Occipital lobe (tissue), 3 donors: ENCODE measurements at places on chromosomes 1 and 21. TPM values are rescaled to one million over a fixed set of nuclear protein-coding genes. Genes with fewer than 3 reads are reported as not detected.

The TSSK3 gene
- total RNA-seq = not detected

The SERINC2 gene
- total RNA-seq = 1.7 TPM

The S100PBP gene
- 42.7 TPM for total RNA-seq

- peak; percentile 6 for DNase-seq
These were observed 47.4 kb downstream of the PLA2G4A start for GRCh38 chr1:186875896-186876835.

The FAAH gene
- total RNA-seq = 22.5 TPM

GRCh38 chr1:15760520-15761211 is 2.1 kb downstream of the FBLIM1 start:
- no peak for DNase-seq

GRCh38 chr21:14673649-14674048 is 127.5 kb upstream of the SAMSN1 start:
- no peak for DNase-seq

DNA sequence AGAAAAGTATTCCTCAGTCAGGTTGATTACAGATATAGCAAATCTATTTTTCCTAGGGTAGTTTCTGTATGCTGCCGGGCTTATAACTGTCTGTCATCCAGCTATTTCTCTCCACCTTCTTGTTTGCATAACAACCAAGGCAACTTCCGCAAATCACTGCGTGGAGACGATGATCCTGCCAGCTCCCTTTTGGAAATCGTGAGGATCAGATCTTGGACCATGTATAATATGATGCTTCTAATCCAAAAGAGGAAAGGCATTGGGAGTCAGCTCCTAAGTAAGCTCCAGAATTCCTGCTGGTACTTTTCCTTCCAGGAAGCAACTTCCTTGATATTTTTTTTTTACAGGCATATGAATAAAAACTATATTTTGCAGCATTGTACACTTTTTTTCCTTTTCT is 445 bp upstream of the RGS4 start:
- DNase-seq = no peak

DNA sequence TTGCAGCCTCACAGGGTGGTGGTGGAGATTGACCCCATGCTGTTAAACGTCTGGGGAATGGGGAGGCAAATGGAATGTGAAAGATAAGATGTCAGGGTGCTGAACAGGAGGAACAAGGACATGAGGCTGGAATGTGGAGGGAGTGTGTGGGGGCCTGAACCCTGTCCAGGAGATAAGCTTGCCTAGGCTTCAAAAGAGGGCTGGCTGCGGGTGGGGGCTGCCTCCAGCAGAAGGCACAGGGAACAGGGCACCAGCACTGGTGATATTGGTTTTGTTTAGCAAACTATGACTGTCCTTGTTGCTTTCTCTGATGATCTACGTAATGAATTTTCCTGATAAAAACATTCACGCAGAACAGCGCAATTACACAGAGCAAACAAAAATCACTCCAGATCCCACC is 52.4 kb upstream of the LRP8 start:
- DNase-seq = no peak

- no peak for DNase-seq
These were observed 12.3 kb downstream of the FAM3B start for GRCh38 chr21:41328660-41329607.

DNA sequence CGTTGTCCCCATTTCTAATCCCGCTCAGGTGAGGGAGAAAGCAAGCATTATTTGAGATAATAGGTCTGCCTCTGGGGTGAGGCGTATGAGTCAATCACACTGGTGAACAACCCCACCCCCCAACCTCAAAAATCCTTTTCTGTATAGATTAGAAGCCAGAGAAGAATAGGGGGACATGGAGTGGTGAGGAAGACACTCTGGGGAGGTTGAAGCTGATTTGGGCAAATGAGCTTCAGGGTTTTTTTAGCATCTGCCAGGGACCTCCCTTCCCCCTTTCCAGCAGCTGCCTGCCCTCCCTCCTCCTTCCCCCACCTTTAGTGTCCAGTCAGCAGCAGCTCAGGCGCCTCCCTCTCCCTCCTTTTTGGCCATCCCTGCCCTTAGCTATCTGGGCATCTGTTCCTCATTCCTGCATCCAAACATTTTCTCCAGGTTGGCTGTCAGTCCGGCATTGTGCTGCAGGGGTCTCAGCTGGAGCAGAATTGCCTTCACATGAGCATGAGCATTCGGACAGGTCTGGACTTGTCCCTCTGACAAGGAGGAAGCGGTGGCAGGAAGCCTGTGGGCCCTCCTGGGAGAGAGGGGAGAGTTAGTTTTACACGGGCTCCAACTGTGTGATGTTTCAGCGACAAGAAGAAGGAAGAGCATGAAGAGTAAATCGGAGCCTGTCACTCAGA is 30.8 kb upstream of the PTGFRN start:
- DNase-seq = peak; percentile 30

GRCh38 chr21:38291874-38292273 is 35.1 kb downstream of the KCNJ15 start:
- no peak for DNase-seq

The KRTAP20-4 gene
- total RNA-seq = not detected

DNA sequence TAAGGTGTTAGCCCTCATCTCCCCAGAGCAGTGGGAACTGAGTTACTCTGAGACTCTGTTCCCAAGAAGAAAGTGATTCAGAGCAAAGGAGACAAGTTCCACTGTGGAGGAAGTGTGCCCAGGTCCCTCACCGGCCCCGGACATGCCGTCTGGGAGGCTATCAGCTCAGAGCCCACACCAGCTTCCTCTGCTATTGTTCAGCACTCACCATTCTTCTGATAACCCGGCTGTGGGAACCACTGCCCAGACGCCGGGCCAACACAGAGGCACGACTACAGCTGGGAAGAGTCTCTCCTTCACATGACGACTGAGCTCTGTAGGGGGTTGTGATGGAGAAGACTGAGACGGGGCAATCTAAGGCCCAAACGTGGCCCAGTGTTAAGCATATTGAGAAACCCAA is 34.2 kb upstream of the GJA5 start:
- DNase-seq = no peak

The RGS7 gene
- 19.7 TPM for total RNA-seq

- no peak for DNase-seq
These were observed 17.1 kb downstream of the TTF2 start for GRCh38 chr1:117077267-117077666.

DNA sequence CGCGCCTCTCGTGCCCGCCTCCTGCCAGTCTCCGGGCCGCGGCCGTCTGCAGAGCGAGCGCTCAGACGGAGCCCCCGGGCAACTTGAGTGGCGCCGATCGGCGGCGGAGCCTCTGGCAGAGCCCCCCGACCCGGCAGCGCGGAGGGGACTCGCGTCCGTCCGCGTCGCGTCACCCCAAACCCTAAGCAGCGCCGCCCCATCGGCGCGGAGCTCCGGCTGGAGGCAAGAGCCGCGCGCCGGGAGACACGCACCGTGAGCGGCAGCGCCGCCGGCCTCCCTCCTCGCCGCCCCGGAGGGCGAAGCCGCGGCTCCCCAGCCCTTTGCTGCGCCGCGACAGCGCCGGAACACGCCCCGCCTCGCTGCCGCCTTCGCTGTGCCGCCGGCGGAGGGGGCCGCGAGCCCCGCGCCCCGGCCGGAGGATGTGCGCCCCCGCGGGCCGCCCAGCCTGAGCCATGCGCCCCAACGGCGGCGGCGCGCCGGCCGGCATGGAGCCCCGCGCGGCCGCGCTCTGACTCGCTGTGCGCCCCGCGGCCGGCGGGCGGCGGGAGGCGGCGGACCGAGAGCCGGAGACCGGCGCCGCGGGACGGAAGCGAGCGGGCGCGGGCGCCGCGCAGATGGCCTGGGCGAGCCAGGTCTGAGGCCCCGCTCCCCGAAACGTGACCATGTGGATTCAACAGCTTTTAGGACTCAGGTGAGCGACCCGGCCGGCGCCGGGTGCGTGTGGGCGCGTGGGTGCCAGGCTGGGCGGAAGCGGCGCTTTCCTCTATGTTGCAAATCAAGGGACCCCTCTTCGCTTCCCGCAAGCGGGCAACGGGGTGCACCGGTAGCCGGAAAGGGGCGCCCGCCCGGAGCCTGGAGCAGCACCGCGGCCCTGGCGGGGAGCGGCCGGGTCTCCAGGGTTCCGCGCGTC is 610 bp downstream of the AJAP1 start:
- DNase-seq = no peak

DNA sequence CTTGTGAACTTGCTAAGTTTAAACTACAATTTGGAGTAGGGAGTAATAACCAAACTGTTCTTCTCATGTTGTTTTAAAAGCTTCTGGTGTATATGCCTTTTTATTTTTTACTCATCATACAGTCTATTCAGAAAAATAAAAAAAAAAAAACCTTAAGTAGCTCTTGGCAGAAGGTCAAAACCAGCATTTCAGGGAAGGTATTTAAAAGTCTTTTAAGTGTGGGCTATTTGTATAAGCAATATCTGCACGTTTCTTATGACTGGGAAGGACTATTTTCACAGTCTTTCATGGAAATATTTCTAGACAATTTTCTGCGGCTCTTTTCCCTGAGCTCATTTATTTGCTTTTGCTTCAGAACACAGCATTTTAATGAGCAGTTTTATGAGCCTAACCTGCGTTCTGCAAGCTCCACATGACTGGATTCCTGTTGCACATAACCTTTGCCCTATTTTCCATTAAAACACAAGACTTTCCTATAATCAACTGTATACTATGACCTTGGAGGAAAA is 60.9 kb upstream of the C1orf105 start:
- DNase-seq = no peak

DNA sequence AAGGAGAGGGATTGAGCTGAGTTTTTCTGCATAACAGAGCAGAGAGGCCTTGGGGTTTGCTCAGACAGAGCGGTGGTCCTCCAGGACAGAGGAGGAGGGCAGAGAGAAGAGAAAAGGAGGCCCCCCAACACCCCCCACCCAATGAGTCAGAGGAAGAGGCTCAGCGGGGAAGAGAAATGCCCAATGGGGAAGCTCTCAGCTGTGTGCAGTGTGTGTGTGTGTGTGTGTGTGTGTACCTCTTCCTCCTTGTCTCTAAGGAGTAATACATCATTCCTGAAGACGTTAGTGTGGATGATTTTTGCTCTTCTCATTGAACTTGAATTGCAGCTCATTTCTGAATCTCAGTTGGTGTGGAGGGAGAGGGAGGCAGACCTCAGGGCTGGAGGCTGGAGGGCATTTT is 8.7 kb downstream of the TMPRSS3 start:
- no peak for DNase-seq

- DNase-seq = no peak
These were observed 548 bp upstream of the SLC25A33 start for GRCh38 chr1:9538669-9539164.

GRCh38 chr1:119713039-119713748 is 1.5 kb downstream of the PHGDH start:
- DNase-seq = no peak

GRCh38 chr1:235156740-235157139 is 4.3 kb downstream of the RBM34 start:
- no peak for DNase-seq

- DNase-seq = no peak
These were observed 35.6 kb downstream of the SMYD2 start for GRCh38 chr1:214316593-214316992.

- no peak for DNase-seq
These were observed 80.3 kb downstream of the SCMH1 start for GRCh38 chr1:41161846-41162245.

GRCh38 chr1:170661646-170662411 is 2.1 kb upstream of the PRRX1 start:
- no peak for DNase-seq

DNA sequence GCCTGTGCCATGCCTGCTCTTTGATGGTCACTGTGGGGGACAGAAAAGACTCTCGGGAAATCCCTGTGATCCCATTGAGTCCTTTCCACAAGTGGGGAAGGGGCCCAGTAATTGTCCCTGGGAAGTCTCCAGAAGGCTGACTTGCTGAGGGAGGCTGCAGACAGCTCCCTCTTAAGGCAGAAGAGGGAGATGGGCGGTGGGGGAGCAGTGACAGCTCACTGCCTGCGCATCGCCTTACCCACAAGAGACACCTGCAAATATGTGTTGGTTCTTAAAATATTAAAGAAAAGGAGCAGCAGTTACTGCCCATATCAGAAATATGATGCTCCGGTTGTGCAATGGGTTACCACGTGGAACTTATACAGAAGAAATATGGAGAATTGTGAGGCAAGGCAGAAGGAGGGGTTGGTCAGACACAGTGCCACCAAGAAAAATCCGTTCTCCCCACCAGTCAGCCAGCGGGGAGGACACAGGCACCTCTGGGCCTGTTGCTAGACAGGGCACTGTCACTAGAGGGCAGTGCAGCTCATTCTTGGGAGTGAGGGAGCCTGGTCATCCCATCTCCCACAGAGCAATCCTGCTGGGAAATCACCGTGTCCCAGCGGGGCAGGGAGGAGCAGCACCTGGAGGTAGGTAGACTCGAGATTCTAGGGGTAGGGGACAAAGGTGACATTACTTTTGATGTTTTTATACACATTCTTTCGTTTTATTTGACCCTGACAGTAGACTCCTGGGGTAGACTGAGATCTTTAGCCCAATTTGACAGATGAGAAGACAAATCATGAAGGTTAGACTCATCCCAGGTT is 6.9 kb upstream of the CAMK1G start:
- DNase-seq = peak; percentile 63

- no peak for DNase-seq
These were observed 25.2 kb upstream of the NKAIN1 start for GRCh38 chr1:31264790-31265386.

DNA sequence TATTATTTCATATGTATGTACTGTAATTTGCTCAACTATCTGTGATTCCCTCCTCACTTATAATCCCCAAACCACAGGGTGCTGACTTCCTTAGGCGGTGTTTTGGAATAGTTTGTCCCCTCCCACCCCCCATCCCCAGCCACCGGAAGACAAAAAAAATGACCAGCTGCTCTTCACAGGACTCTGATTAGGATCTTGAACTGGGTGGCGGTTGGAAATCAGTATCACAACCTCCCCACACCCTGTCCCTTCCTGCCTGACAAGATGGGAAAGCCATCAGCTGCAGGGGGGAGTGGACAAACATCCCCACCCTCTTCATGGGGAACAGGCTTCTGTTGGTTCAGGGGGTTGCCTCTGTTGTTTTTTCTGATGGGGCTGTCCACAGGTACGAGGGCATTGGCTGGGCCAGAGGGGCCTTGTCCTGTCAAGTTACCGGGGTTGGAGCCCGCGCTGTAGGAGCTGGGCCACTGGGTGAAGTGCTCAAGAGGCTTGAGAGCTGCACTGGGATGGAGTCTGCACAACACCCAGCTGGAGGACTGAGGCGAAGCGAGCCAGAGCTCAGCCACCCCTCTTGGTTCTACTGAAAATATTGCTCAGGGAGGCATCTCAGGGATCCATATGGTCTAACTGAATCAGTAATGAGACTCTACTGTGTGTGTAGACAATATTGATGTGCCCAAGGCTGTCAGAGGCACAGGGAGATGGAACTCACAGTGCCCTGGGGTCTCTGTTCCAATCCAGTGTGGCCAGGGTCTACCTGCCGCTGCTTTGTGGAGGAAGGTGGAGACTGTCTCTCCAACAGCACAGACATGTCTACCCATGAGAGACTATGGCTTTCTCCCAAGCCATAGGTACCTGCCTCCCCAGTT is 28.2 kb downstream of the NAV1 start:
- DNase-seq = no peak

The WNT9A gene
- 1.9 TPM for total RNA-seq
